MV-4-11 (cell line): ENCODE measurements at places on chromosomes 7 and 10.

- DNase-seq = no peak
These were observed 6.8 kb upstream of the MYOZ1 start for GRCh38 chr10:73647875-73648651.

GRCh38 chr10:12697764-12698163 is 303.7 kb downstream of the CCDC3 start:
- no peak for DNase-seq

- peak; percentile 68 for DNase-seq
These were observed 56.7 kb downstream of the IDE start for GRCh38 chr10:92517034-92517655.

DNA sequence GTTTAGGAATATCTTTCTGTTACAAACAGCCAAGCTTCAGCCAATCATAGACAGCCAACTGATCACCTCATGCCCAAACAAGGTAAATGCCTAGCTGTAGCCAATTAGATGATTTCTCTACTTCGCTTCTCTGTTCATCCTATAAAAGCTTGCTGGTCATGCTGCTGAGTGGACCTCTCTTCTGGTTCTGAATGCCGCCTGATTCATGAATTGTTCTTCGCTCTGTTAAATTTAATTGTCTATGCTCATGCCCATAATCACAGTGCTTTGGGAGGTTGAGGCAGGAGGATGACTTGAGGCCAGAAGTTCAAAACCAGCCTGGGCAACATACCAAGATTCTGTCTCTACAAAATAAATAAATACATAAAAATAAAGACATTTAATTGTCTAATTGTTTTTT is 698.1 kb upstream of the NRP1 start:
- no peak for DNase-seq

DNA sequence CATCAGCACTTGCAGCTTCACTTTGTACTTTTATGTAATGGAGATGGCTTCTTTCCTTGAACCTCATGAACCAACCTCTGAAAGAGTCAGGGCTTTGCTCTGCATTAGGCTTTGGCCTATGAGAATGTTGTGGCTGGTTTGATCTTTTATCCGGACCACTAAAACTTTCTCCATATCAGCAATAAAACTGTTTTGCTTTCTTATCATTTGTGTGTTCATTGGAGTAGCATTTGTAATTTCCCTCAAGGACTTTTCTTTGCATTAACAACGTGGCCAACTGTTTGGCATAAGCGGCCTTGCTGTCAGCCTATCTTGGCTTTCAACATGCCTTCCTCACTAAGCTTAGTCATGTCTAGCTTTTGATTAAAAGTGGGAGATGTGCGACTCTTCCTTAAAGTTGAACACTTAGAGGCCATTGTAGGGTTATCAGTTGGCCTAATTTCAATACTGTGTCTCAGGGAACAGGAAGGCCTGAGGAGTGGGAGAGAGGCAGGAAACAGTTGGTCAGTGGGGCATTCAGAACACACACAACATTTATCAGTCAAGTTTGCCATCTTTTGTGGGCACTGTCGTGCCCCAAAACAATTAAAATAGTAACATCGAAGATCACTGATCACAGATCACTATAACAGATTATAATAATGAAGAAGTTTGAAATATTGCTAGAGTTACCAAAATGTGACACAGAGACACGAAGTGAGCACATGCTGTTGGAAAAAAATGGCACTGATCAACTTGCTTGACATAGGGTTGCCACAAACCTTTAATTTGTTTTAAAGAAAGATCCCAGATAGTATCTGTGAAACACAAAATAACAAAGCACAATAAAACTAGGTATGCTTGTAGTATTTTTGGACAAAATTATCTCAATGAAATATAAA is 64.7 kb downstream of the NRF1 start:
- no peak for DNase-seq

- no peak for DNase-seq
These were observed 225.8 kb downstream of the PARD3 start for GRCh38 chr10:34589275-34589674.

DNA sequence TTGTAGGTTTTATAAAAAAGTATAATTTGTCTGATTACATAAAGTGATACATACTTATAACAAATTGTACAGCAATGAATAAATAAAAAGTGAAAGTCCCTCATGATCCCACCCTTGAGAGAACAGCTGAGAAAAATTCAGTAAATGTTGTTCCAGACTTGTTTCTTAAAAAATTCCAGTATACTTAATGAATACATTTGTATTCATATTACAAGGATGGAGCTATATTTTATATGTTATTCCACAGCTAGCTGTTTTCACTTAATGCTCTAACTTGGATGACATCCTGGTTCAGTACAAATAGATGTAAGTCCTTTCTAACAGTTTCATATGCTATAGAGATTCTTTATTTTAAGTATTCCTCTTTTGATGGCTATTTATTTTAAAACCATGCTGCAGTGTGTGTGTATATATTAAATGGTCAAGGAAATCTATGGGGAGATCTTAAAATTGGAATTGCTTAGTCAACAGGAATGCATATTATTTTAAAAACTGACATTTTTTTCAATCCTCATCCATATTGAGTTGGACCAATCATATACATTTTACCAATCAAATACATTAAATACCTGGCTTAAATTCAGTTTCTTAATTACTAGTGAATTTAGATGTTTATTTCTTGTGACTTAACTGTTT is 8.9 kb downstream of the STAMBPL1 start:
- DNase-seq = no peak

GRCh38 chr7:130875265-130875741 is 141.3 kb upstream of the KLF14 start:
- no peak for DNase-seq

DNA sequence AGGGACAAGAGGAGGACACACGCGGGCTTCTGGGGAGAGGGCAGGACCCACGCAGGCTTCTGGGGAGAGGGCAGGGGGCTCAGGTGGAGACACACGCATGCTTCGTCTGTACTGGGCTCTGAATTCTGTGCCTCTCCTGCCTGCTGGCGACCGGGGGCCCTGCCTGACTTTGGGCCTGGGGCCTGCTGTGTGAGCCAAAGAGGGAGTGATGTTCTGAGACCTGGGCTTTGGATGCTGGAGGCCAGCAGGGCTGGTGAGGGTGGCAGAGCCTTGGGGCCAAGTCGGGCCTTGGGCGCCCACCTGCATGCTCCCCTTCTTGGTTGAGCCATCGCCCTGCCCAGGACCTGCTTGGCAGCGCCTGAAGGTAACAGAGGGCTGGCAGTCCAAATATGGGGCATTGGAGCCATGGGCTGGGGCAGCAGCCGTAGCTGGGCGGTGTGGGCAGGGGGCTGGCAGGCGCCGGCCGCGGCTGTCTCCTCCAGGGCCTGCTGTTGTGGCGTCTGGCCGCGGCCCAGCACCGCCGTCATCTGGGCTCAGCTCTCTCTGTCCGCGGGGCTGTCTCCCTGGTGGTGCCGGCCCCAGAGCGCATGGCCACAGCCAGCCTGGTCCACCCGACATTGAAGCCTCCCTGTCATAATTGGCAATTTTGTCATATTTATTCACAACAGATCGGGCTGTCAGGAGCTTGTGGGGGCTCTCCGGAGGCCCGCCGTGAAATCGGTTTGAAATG is 78.9 kb downstream of the UNCX start:
- no peak for DNase-seq

- DNase-seq = peak; percentile 82
These were observed 38.7 kb downstream of the DENND11 start for GRCh38 chr7:141663081-141663849.

DNA sequence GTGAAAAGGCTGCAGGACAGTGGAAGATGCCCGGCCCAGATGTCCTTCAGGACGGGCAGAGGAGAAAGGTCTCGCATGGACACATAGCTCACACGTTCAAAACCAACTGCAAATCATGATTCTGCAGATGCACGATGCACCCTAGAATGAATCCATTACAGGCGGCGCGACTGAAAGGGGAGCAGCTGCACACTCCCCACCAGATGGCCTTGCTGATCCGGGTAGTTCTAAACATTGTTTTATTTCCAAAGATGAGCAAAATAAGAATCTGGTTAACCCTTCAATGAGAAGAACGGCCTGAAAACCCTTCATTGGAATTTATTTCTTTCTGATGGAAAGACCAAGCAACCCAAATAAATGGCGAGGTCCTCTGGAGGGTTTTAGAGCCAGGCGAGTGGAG is 33.8 kb downstream of the CHST15 start:
- no peak for DNase-seq

DNA sequence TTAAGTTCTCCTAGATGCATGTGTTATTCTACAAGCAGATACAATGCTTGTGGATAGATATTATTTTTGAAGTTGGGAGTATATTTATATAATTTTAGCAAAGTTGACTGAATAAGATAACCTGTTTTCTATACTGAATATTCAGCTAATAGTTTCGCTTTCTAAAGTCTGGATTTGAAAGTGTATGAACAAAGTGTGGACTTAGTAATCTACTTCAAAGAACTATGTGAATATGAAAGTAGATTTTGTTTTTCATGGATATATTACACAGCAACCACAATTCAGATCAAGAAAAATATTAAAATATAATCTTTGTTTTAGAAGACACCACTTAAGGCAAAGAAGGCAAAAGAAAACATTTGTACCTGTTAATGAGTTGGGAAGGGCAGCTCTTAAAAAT is 78.8 kb downstream of the ZEB1 start:
- DNase-seq = no peak

GRCh38 chr10:2831509-2831908 is 235.8 kb upstream of the PFKP start:
- DNase-seq = no peak

- DNase-seq = no peak
These were observed 15.5 kb downstream of the ARHGAP12 start for GRCh38 chr10:31912898-31913850.

DNA sequence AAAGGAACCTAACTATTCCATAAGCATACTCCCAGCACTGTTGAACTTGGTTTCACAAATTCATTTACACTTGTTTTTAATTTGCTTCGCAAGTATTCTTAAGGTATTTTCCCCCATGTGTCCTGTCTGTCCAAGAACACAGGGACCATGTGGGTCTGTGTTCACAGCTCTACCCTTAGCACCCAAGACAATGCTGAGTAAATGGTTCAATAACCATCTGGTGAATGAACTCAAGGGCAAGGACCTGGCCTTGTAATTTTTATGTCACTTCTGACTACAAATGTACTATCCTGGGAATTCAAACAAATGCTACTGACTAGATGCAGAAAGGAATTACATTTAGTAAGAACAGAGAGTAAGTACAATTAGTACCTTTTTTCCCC is 43.0 kb upstream of the SLIT1 start:
- DNase-seq = no peak

DNA sequence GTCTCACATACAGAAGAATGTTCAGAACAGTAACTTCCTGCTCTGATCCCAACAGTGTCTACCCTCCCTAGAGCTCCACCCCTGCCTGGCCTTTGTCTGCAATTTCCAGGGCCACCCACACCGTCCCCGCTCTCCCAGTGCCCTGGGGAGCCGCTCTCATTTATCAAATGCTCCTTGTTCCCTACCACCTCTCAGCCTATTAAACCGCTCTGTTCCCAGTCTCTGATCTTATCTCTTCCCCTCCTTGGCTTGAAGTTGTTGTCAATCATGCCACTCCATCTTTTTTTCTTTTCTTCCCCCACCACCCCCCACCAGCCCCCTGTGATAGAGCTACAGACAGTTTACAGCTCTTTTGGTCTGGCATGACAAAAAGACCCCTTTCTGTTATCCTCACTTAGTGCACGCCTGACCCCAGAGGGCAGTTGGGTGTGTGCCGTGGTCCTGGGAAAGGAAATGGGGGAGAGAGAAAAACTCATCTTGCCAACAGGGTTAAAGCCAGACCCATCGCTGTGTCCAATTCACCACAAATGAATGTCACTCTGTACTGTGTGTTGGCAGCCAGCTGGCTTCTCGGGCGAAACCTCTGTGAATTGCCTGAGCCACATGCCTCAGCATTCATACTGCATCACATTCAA is 28.8 kb upstream of the HECTD2 start:
- DNase-seq = no peak

DNA sequence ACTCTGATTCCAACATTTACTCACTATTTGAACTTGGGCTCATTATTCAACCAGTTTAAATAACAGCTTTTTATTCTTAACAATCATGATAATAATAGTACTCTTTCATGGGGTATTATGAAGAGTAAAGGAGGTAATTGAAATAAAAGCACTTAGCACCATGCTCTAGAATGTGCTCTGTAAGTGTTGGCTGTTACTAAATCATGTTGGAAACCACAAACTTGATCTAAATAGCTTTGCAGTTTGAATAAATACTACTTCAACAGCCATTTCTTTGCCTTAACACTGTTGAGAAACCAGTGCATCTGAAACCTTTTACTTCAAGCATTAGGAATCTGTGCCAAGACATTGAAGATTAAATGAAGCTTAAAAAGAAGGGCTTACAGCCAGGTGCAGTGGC is 7.9 kb upstream of the UPF2 start:
- DNase-seq = peak; percentile 29

GRCh38 chr10:43160921-43161255 is 22.6 kb downstream of the CSGALNACT2 start:
- no peak for DNase-seq

- DNase-seq = no peak
These were observed 48.6 kb downstream of the HIP1 start for GRCh38 chr7:75690121-75690523.

- DNase-seq = peak; percentile 62
These were observed 164.6 kb upstream of the CDCA7L start for GRCh38 chr7:22110227-22110839.

- DNase-seq = no peak
These were observed 156.8 kb upstream of the MAGI2 start for GRCh38 chr7:79610313-79610712.

GRCh38 chr7:4742852-4743251 is 32.6 kb upstream of the AP5Z1 start:
- DNase-seq = no peak

DNA sequence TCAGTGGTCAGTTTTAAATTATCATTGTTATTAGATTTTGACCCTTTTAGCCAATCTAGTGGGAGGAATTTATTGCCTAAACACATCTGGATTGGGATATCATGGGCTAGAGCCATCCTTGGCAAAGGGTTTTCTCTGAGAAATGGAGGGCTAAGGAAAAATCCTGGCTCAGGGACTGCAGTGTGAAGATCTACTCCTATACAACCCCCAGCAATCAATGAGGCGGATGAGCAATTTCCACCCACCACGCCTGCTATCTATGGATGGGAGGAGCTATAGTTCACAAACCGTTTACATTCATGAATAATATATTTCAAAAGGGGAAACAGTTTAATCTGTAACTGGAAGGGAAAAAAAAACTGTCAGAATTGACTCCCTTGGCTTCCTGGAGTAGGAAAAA is 2.7 kb downstream of the CAV1 start:
- DNase-seq = no peak

- DNase-seq = no peak
These were observed 51.7 kb upstream of the CALD1 start for GRCh38 chr7:134727711-134728110.

DNA sequence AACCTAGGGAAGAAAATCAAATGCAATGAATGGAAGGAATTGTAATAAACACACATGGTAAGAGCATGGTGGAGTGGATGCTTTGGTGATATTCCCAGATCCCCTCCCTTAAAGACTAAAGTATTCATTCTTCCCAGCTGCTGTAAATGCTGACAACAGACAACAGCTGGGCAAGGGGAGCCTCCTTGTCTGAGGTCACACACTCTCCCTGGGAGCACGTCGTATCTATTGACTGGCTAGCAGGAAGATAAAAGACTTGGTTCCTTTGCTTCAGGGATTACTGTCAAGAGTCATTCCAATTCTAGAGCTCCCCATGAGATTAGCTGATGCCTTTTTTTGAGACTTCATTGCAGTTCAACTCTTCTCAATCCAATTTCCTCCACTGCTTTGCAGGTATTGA is 443.5 kb upstream of the ETV1 start:
- DNase-seq = no peak
